ENCODE measurements at places on chromosomes 1 and 21. TPM values are rescaled to one million over a fixed set of nuclear protein-coding genes. Genes with fewer than 3 reads are reported as not detected.

- DNase-seq: no peak
- H3K4me3 ChIP-seq: no peak overlapping the region
- no peak overlapping the region for H3K27ac ChIP-seq
Measured at GRCh38 chr1:206000641-206001339, 2.4 kb downstream of the RAB7B start.

DNA sequence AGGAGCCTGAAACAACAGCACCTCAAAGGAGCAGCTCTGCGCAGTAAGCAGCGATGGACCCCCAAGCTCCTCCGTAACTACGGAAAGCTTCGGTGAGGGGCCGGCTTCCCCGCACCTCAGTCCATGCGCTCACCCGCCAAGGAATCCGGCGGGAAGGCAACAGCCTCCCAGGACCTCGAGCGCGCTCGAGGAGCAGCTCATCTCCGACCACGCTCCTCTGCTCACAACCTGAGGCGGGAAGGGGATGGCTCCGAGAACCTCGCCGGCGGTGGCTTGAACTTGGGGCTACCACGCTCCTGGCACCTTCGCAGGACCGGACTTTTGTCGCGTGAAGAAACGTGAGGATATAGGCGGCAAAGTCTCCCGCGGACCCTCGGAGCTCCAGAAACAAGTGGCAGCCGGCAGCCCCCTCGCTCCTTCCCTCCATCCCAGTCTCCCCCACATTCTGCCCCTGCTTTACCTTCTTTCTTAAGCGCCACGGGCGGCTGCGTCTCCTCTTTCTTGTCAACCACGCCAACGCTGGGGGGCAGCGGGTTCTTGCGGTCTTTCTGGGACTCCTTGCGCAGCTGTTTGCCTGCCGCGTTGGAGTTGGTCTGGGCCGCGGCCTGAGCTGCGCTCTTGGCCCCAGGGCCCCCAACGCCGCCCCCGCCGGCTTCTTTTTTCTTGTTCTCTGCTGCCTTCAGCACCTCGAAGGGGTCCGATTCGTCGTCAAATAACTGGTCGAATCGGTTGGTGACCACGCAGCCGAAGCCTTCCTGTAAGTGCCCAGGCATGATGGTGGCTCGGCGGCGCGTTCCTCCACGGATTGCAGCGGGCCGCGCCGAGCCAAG is 459 bp downstream of the SERBP1 start:
- no peaks in the 10 kb centered on the region for H3K27me3 ChIP-seq
- no peaks in the 10 kb centered on the region for H3K4me1 ChIP-seq
- peak overlapping the region; percentile 94 for H3K27ac ChIP-seq

DNA sequence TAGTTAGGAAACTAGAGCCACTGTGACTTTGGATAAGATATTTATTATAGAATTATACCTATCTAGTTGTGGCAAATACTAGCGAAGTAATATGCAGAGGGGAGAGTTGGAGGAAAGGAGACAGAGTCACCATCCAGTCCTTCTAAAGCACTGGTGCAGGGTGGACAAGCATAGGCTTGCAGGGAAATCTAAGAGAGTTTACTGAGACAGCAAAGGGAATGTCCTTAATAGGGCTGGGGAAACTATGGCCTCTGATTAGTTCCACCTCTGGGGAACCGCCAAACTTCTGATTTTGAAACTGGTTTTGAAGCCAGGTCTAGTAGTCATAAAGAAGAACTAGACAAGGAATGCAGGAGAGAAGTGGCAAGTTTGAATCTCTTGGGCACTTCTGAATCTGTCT is 407.9 kb downstream of the VAV3 start:
- no peak overlapping the region for H3K27ac ChIP-seq
- no peak for DNase-seq
- H3K4me1 ChIP-seq: no peaks in the 10 kb centered on the region
- H3K27me3 ChIP-seq: no peaks in the 10 kb centered on the region

DNA sequence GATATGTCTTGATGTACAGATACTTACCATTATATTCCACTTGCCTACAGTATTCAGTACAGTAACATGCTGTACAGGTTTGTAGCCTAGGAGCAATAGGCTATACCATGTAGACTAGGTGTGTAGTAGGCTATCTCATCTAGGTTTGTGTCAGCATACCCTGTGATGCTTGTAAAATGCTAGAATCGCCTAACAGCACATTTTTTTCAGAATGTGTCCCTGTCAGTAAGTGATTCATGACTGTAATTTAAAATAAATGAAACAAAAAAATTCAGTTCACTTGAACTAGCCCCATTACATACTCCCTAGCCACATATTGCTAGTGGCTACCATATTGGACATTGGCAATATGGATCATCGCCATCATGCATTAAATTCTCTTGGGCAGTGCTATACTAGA is 51.3 kb downstream of the CLIC4 start:
- H3K27me3 ChIP-seq: no peaks in the 10 kb centered on the region
- no peak overlapping the region for H3K4me3 ChIP-seq
- peak overlapping the region; percentile 65 for H3K27ac ChIP-seq

Gene FHAD1
- not detected for total RNA-seq

Gene AADACL4
- not detected for total RNA-seq

Gene NUAK2
- total RNA-seq: 0.85 TPM

All from ascending aorta (tissue), 2 donors.